ENCODE measurements at places on chromosomes 12 and 14. TPM values are rescaled to one million over a fixed set of nuclear protein-coding genes. Genes with fewer than 3 reads are reported as not detected.

DNA sequence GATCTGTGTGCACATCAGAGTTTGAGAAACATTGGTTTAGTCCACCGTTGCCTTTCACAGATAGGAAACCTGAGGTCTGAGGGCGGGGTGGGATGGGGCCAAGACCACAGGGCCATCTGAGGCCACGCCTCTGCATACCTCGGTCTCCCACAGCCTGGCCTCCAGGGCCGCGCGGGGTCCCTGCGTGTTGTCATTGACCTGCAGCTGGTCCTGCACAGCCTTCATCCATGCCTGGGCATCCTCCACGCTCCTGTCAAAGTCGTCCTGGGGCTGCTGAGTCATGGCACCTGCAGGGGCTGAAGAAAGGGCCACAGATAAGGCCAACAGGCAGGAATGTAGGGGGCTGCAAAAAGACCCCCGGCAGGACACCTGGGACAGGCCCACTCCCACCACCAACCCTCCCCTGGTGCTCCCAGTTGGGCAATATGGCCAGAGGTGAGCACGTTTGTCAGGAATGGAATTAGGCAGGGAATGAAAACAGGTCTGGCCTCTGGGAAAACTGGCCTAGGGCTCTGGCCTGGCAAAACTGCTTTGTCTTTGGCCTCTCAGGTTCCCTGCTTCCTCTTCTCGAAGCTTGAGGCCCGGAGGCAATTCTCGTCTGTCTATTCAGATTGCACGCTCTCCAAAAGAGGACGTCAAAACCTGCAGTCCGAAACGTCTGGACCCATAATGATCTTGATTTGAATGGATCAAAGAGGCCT lies 40.8 kb downstream of the SYNE3 start:
- DNase-seq: no peak

PLEKHD1 gene
- 0.05 TPM for total RNA-seq

CLEC4C gene
- total RNA-seq: not detected

DNA sequence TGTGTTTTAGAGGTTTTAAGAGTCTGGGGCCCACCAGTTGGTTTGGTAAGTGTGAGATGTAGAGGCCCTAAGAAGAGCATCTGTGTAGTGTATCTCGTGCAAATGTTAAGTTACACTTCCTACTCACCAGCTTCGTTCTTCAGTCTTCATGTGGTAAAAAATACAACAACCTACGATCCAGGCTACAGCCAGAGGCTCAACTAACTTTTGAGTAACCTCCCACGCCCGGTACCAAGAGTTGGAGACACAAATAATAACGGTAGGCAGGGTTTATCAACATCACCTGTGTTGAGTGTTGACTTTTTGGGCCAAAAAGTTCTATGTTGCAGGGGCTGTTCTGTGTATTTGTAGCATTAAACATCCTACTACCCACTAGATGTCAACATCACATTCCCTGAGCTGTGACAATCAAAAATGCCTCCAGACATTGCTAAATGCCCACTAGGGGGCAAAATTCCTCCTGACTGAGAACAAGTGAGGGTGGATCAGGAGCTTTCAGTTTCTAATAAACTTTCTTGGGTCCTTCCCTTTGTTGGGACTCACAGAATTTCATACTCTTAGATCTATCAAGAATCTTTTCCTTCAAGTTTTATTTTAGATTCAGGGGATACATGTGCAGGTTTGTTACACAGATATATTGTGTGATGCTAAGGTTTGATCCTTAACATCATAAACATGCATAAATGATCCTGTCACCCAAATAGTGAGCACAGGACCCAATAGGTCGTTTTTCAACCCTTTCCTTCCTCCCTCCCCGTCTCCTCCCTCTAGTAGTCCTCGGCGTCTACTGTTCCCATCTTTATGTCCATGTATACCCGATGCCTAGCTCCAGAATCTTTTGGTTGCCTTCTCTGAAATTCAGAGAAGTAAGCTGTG lies 94.7 kb downstream of the SLC2A13 start:
- peak; percentile 57 for DNase-seq

DNA sequence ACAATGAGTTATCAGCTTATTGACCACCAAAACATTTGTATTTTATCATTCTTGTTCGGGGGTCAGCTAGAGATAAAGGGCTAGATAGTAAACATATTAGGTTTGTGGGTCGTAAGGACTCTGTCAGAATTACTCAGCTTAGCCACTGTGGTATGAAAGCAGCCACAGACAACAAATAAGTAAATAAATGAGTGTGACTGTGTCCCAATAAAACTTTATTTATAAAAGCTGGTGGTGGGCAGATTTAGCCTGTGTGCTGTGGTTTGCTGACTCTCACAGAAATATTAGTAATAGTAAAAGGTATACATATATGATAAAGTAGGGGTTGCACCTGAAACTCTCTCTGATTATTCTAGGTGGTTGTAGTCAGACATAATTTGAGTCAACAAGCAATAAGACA lies 56.1 kb downstream of the TPH2 start:
- no peak for DNase-seq

- DNase-seq: no peak
These were observed 301.6 kb downstream of the PCNX1 start for GRCh38 chr14:71208702-71209357.

GYS2 gene
- not detected for total RNA-seq

GRCh38 chr14:58152014-58152857 lies at the start of gene ARMH4:
Gene ARMH4, minus strand, starts transcription at chr14:58152213. Its CDS starts 12,855 bp downstream, at chr14:58139358.
- peak; percentile 80 for DNase-seq

DNA sequence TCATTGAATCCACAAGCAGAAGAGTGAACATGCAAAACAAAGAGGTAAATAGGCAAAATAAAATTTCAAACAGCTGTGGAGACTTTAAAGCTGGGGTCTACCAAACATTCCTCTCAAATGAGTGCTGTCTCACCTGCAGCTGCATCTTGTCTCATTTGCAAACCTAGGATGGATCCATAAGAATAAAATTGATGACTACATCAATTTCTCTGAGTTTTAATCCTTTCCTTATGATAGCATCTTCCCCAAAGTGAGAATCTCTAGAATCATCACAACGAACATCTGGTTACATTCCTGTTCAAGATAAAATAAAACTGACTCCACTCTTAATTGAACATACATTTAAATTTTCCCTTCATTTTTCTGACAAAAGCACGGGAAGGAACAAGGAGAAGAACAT lies 18.2 kb downstream of the SSTR1 start:
- DNase-seq: no peak

TSHR gene
- not detected for total RNA-seq

LMO3 gene
- not detected for total RNA-seq

DNA sequence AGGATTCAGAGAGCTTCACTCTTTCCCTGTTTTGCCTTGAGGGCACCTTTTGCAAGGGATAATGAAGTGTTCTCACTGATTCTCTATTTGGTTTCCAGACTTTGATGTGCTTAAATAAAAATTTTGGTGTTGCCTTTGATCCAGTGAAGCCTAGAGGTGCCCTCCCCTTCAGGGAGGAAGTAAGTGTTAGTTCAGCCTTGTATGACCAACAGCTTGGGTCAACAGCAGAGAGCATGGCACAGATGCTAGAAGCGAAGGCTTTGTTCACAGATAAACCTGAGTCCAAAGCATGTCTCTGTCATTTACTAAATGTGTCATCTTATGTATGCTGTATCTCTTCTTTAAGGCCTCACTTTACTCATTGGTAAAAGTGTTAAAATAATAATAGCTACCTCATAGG lies 52.8 kb upstream of the STXBP6 start:
- no peak for DNase-seq

ACADS gene
- 10.1 TPM for total RNA-seq

GRCh38 chr14:74711651-74712050 lies 1.2 kb downstream of the AREL1 start:
- DNase-seq: no peak

GRCh38 chr14:54085841-54086240 lies 129.2 kb upstream of the BMP4 start:
- DNase-seq: no peak

TMEM179 gene
- not detected for total RNA-seq

GRCh38 chr12:29762637-29763300 lies 21.0 kb downstream of the TMTC1 start:
- DNase-seq: no peak
